ENCODE measurements at places on chromosomes 16 and 17.

- no peak for DNase-seq
Measured at GRCh38 chr17:44258811-44259351, 9.1 kb downstream of the SLC4A1 start.

GRCh38 chr16:10078541-10078949, 103.7 kb downstream of the GRIN2A start:
- DNase-seq = no peak

DNA sequence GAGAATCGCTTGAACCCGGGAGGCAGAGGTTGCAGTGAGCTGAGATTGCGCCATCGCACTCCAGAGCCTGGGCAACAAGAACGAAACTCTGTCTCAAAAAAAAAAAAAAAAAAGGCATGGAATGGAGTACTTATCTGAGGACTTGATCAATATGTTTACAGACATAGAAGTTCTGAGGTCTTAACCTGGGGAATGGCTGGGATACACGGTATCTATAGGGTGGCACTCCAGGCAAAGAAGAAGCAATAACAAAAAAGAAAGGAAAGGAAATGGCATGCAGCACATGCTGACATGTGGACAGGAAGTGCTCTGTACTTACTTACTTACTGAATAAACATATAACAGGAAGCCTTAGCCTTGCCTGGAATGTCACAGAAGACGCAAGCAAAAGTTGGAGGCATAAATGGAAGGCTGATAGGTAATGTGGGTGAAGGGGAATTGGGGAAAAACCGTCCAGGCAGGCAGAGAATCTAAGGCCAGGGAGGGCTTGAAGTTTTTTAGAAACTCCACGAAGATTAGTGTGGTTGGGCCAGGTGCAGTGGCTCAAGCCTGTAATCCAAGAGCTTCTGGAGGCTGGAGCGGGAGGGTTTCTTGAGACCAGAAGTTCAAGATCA, 10.1 kb upstream of the SPOP start:
- DNase-seq = no peak

DNA sequence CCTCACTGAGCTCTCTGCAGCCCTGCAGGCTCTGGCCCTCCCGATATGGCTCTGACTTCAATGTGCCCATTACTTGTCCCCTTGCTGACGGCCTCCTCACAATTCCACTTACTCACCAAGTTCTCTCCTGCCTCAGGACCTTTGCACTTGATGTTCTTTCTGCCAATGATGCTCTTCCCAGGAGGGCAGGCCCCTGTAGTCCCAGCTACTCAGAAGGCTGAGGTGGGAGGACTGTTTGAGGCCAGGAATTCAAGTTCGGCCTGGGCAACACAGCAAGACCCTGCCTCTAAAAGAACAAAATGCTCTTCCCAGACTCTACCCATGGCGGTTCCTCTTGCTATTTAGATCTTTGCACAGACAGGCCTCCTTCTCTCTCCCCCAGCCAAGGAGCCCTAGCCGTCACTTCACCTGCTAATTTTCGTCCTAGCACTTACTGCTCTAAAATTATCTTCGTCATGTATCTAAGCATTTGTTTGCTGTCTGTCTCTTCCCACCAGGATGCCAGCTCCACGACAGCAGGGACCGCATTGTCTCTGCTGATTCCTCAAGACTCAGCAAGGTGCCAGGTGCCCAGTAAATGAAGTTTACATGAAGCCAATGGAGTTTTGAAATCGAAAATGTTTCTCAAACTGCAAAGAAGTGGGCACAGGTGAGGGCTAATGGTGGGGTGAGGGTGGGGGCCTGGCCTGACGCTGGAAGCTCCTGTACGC, 626 bp upstream of the RAI1 start:
- DNase-seq = no peak

DNA sequence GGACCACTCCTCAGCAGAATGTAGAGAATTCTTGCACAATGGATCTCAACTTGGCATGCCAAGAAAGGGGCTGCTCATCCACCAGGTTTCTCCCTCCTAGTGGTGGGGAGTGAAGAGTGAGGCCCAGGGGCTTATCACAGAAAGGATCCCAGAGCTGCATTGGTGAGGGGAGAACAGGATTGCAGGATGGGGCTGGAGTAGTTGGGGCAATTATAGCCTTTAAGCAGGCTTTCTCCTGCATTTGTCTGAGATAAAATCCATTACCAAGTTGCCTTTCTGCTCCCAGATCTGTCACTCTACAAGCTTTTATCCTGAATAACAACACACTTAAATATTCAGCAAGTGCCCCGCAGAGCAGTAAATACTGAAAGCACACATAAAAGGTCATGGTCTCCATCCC, 130.8 kb upstream of the CES5A start:
- no peak for DNase-seq

DNA sequence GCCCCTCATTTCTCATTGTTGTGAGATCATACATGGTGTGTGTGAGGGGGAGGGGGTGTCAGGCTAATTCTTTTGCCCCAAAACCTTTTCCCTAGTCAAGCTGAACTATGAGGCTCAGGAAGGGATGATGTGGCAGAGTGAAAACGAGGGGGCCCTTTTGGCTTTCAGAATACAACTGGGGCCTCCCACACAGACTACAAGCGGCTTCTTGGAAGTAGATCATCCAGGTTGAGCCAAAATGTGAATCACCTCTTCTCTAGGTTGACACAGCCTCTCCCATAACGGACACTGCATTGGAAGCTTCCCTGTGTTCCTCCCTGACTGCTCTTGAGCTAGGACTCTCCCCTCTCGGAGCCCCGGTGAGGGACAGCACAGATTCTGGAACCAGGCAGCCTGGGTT, 2.3 kb upstream of the ALKBH5 start:
- DNase-seq = peak; percentile 51

DNA sequence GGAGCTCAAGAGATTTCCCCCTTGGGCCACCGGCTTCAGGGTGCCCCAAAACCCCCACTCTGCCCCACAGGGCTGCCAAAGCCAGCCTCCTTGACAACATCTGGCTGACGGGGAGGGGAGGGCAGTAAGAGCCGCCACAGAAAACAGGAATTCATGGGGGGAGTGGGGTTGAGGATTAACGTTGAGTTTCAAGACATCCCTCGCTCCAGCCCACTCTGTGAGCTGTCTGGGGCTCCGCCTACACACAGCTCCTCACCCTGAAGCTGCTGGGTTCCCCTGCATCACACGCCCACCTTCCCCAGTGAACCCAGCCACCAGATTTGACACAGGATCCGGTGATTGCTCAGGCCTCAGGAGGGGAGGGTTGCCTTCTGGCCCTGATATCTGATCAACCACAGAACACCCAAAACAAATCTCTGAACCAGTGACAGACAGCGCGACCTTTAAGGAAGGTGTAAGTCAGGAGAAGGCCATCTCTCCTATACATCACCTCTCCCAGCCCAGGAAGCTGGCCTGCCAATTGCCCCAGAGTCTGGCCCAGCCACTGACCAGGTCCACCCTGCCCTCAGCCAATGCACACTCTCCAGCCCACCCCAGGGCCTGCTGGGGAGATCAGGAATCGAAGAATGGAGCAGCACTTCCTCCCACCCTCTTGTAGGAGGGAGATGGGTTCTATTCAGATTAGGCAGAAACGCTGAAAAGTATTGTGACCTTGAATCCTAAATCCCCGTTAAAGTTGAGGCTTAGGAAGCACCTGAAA, 132.1 kb downstream of the CLEC16A start:
- DNase-seq = no peak

- DNase-seq = no peak
Measured at GRCh38 chr17:33389504-33390135, 96.5 kb upstream of the ASIC2 start.

GRCh38 chr16:21713549-21714368, 50.0 kb downstream of the OTOA start:
- no peak for DNase-seq

- DNase-seq = no peak
Measured at GRCh38 chr16:6122401-6122800, 1024.8 kb upstream of the EEF2KMT start.

GRCh38 chr17:76681222-76682137, 29.3 kb downstream of the MXRA7 start:
- no peak for DNase-seq

- DNase-seq = no peak
Measured at GRCh38 chr17:34201767-34202166, 53.3 kb upstream of the CCL2 start.

DNA sequence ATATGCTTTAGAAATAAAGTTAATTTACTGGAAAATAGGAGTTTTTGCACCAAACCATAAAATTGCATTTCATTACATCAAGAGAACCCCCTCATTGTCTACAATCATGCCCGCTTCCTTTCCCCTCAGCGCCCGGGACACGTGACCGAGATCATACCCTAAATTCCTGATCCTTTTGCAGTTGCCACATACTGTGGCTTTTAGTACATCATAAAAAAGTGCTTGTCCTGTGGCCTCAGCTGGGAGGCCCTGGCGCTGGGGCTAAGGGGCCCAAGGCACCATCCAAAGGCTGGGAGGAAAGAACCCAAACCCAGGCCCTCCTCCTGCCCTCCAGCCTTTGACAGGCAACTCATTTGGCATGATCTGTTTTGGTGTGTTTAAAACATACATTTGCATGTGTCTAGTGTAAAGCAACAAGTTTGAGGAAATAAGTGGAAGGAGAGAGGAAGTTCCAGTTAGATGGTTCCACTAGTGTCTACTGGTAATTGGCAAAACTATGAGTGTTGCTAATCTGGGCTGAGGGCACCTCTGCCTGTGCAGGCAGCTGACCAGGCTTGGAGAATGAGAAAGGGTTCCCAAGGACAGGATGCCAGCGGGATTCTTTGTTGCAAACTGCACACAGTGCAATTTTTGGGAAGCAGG, 6.0 kb downstream of the CDK5R1 start:
- DNase-seq = no peak

- no peak for DNase-seq
Measured at GRCh38 chr16:6146874-6147425, 1049.4 kb upstream of the EEF2KMT start.

GRCh38 chr16:50425648-50426047, 56.9 kb upstream of the BRD7 start:
- DNase-seq = no peak
